ENCODE measurements at places on chromosomes 16 and 17. TPM values are rescaled to one million over a fixed set of nuclear protein-coding genes. Genes with fewer than 3 reads are reported as not detected.

CPNE2 gene
- total RNA-seq: 33.6 TPM

PRM2 gene
- not detected for total RNA-seq

NECAB2 gene
- total RNA-seq: 55.0 TPM

DCAKD gene
- total RNA-seq: 67.0 TPM

EVPLL gene
- total RNA-seq: not detected

KIF18B gene
- total RNA-seq: 0.49 TPM

Measured in dorsolateral prefrontal cortex (tissue), 122 donors.